Esophagus mucosa (tissue), 1 donor: ENCODE measurements at places on chromosomes 3 and 15. TPM values are rescaled to one million over a fixed set of nuclear protein-coding genes. Genes with fewer than 3 reads are reported as not detected.

TLR9 gene
- total RNA-seq: 0.04 TPM

NEK10 gene
- total RNA-seq: 0.40 TPM

APH1B gene
- total RNA-seq: 3.5 TPM

CTXN2 gene
- not detected for total RNA-seq

LRRC2 gene
- 0.28 TPM for total RNA-seq

DNA sequence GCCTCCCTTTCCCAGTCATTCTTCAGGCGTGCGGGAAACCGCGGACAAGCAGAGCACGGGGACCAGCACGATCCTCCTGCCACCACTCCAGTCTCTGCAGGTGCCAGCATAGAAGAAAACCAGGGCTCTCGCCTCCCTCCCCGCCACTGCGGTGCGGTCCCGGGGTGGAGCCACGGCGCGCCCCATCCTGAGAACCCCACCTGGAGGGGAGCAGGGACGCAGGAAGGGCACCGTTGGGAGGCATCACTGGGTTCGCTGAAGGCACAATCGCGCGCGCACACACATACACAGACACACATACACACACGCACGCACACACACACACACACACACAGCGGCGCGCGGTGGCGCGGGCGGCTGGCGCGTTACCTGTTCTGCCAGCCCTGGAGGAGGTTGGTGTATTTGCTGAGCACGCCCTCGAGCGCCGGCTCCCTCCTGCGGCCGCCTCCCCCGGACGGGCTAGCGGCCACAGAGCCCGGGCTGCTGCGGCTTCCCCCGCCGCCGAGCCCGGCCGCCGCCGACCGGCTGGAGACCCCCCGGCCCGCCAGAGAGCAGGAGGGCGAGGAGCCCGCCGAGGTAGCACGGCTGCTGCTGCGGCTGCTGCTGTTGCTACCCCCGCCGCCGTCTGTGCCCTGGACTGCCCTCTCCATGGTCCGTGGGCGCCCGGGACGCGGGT is 394 bp downstream of the OSBPL10 start:
- ATAC-seq: peak; percentile 77

- ATAC-seq: no peak
Observed at GRCh38 chr15:43230640-43231115, 9.9 kb upstream of the EPB42 start.

DNA sequence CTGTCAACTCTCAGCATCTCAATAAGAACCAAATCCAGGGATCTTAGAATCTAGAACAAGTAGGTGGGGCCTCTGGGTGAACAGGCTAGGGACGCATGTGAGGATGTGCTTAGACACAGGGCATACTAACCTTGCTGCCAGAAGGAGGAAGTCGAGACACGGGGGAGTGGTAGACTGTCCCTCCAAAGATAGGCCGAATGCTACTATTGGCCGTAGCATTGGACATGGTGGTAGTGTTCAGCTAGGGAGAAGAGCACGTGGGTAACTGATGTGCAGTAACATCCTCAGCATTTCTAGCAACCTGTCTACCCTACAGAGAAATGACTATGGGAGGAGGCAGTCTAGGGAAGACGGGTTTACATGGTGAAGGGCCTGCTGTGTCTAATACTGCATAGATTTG is 15.6 kb downstream of the RCCD1 start:
- ATAC-seq: no peak

- no peak for ATAC-seq
Observed at GRCh38 chr3:54085936-54086335, 36.4 kb upstream of the CACNA2D3 start.

DNA sequence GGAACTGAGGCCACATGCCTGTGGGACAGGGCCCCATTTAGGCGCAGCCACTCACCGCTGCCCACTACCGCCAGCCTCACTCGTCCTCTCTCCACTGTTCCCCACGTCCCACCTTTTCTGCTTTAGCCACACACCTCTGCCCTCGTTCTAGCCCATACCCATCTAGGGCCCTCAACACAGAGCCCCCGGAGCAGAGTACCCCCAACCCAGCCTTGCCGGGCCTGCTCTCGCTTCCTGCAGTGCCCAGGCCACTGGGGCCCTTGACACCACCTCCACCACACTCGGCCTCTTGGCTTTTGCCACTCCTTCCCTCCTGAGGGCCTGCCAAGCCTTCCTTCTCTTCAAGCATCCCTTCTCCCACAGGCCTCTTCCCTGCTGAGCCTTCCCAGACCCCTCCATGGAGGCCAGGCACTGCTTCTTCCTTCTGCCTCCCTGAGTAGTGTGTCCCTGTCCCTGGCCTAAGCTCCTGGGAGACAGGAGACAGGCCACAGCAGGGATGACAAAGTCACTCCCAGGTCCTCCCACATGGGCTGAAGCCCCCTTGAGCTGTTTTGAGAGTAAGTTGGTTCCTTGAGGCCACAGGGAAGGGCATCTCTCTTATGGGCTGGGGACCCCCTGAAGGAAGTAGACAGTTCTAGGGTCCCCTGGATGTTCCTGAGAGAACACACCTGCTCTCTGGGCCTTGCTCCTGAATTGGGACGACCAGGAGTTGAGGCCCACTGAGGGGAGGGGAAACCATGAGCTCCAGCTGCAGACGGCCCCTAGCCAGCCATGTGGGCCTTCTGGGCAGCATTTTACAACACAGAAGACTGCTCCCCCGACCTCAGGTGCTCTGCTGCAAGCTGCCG is 4.4 kb downstream of the PRSS50 start:
- no peak for ATAC-seq

GRCh38 chr3:29291982-29292363 is 11.1 kb downstream of the RBMS3 start:
- ATAC-seq: no peak

GRCh38 chr3:143414571-143415253 is 295.1 kb downstream of the CHST2 start:
- no peak for ATAC-seq
